ENCODE measurements at places on chromosomes 3 and 15. TPM values are rescaled to one million over a fixed set of nuclear protein-coding genes. Genes with fewer than 3 reads are reported as not detected.

Gene CPN2
- not detected for total RNA-seq

Gene SAMD7
- not detected for total RNA-seq

Gene ADAMTS7
- total RNA-seq, result 12.1 TPM

Gene NR2F2
- 21.5 TPM for total RNA-seq

Gene SKIL
- total RNA-seq, result 18.0 TPM

Gene ZIC4
- not detected for total RNA-seq

Gene GOLGA8F
- not detected for total RNA-seq

Gene CNTN4
- total RNA-seq, result not detected

Gene SCN11A
- total RNA-seq, result not detected

Gene PPP1R14D
- not detected for total RNA-seq

Gene PARP15
- 0.20 TPM for total RNA-seq

Gene SGO1
- 12.5 TPM for total RNA-seq

Gene ZIC1
- 21.7 TPM for total RNA-seq

Gene PFN2
- 141 TPM for total RNA-seq

Gene SI
- total RNA-seq, result not detected

Gene RYR3
- under 0.01 TPM for total RNA-seq

Gene SCAPER
- 5.9 TPM for total RNA-seq

Gene SLC28A2
- total RNA-seq, result not detected

Gene IQCF5
- not detected for total RNA-seq

Gene SLCO2A1
- total RNA-seq, result under 0.01 TPM

Gene TICRR
- 6.2 TPM for total RNA-seq

Gene CCDC51
- total RNA-seq, result 19.7 TPM

Gene AP3B2
- total RNA-seq, result under 0.01 TPM

Gene SLC28A1
- total RNA-seq, result not detected

Gene GCSAM
- total RNA-seq, result not detected

Gene FGF12
- total RNA-seq, result under 0.01 TPM

Gene KLHDC8B
- 7.6 TPM for total RNA-seq

Gene AADACL2
- not detected for total RNA-seq

Gene ASB14
- total RNA-seq, result not detected

Gene CHST2
- 73.1 TPM for total RNA-seq

Gene ACP3
- total RNA-seq, result 47.5 TPM

Gene NDUFB4
- 33.1 TPM for total RNA-seq

Gene HESX1
- total RNA-seq, result 0.37 TPM

Gene UROC1
- total RNA-seq, result not detected

Gene CCDC13
- 1.4 TPM for total RNA-seq

Gene ZNF502
- 4.4 TPM for total RNA-seq

Gene CEMIP
- total RNA-seq, result 1.4 TPM

Gene CHRNA7
- under 0.01 TPM for total RNA-seq

Gene ZNF774
- total RNA-seq, result 0.98 TPM

Gene IGSF11
- not detected for total RNA-seq

Gene CHRFAM7A
- not detected for total RNA-seq

Gene GOLGA8G
- not detected for total RNA-seq

Gene MUC20
- total RNA-seq, result 1.1 TPM

Gene TRPM1
- total RNA-seq, result under 0.01 TPM

Gene GOLGA8R
- total RNA-seq, result 1.2 TPM

Gene CHST13
- not detected for total RNA-seq

Gene NANOGP8
- total RNA-seq, result 0.73 TPM

Gene ABTB1
- total RNA-seq, result 8.2 TPM

Gene MOBP
- total RNA-seq, result not detected

Gene TNFAIP8L3
- 21.5 TPM for total RNA-seq

Gene MAGEL2
- not detected for total RNA-seq

Gene PLSCR5
- not detected for total RNA-seq

Gene IL5RA
- not detected for total RNA-seq

Gene PCOLCE2
- 28.0 TPM for total RNA-seq

Gene SNX33
- 22.5 TPM for total RNA-seq

Gene LMLN
- total RNA-seq, result 10.4 TPM

Gene PRSS50
- total RNA-seq, result not detected

Gene ZDHHC23
- total RNA-seq, result under 0.01 TPM
